Stimulated activated CD4-positive, alpha-beta T cell treated with anti-CD3 and anti-CD28 coated beads, Interleukin-12 subunit alpha, Interleukin-12 subunit beta, amount 100 ng/mL, for 24 hours (primary cell): ENCODE measurements at places on chromosomes 7 and 10.
A peak's percentile ranks its signal among the peaks of the same experiment; 100 is the strongest.

- no peak for DNase-seq
Measured at GRCh38 chr7:130894146-130894908, 160.3 kb upstream of the KLF14 start.

DNA sequence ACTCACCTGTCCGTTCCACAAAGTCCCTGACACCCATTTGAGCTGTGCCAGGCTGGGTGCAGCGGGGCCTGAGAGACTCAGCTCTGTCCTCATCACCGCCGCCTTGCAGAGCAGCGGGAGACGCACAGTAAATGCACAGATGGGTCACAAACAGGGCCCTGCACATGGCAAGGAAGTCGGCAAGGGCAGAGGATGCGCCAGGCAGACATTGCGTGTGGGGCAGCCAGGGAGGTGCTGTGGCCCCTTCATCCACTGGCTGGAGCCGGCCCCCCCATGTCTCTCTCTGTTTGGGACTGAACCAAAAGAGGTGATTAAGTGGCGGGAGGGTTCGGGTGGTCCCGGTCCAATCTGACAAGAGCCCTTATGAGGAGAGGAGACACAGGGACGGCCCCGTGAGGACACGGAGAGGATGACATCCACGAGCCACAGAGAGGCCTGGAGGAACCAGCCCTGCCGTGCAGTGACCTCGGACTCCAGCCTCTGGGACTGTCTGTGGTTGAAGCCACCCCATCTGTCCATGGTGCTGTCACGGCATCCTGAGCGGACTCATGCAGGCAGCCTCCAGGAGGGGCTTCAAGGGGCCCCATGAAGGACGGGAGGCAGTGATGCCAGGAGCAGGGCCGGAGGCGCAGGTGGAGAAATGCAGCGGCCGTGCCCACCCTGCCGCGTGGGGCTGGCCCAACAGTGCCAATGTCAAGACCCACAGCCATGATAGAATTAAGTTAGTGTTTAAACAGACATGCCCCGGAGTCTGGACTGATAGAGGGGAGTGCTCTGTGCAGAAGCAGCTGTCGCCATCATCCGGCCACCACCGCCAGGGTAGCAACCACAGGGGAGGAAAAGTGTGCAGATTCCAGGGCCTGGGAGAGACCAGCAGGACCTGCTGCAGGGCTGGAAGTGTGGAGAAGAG is 28.4 kb upstream of the FOXL3 start:
- no peak for DNase-seq

- no peak for DNase-seq
Measured at GRCh38 chr10:129958148-129958628, 5.9 kb downstream of the EBF3 start.

DNA sequence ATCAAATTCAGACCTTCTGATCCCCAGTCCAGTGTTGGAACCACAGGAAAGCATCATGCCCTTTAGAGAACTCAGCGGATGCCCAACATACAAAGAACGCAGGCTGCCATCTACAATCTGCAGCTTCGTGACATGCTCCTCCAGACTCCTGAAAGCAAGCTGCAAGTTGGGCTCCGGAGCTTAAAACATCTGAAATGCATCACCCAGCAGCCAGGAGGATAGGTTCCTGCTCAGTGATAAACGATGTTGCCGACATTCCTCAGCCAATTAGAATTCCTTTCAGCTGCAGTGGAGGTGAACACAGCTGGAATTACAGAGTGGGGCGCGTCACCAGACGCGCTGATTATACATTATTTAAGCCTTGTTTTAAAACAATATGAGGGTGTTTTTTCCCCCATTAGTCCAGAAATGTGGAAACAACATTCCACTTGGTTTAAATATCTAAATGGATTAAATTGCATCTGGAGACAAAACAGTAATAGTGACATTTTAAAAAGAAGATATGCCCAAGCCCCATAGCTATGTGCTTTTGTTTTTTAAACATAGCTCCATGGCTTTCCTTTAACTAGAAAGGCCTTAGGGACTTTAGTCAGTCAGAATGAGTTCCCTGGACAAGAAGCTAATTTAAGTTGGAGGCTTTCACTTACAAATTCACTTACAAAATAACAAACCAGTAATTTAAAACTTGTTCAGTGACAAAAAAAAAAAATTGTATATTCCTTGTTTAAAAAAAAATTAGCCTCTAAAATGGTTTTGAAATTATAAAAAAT is 6.3 kb downstream of the SMURF1 start:
- no peak for DNase-seq

DNA sequence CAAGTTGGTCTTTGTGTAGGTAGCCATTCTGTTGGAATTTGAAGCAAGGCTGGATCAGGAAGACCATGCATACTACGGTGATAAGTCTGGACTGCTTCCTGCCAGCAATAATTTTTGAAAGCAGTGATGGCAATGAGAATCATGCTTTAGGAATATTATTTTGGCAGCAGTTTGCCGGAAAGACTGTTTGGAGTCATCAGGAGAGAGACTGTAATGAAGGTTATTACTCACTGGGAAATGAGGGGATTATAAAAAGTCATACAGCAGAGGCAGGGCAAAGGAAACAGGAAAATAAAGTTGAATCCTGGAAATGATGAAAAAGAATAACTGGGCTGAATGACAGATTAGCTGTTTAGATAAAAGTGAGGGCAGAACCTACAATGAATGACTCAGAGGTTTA is 1136.8 kb upstream of the AUTS2 start:
- DNase-seq, result no peak

- no peak for DNase-seq
Measured at GRCh38 chr7:48176356-48176893, 5.2 kb downstream of the ABCA13 start.

GRCh38 chr10:11035301-11035991 is 17.8 kb downstream of the CELF2 start:
- no peak for DNase-seq

DNA sequence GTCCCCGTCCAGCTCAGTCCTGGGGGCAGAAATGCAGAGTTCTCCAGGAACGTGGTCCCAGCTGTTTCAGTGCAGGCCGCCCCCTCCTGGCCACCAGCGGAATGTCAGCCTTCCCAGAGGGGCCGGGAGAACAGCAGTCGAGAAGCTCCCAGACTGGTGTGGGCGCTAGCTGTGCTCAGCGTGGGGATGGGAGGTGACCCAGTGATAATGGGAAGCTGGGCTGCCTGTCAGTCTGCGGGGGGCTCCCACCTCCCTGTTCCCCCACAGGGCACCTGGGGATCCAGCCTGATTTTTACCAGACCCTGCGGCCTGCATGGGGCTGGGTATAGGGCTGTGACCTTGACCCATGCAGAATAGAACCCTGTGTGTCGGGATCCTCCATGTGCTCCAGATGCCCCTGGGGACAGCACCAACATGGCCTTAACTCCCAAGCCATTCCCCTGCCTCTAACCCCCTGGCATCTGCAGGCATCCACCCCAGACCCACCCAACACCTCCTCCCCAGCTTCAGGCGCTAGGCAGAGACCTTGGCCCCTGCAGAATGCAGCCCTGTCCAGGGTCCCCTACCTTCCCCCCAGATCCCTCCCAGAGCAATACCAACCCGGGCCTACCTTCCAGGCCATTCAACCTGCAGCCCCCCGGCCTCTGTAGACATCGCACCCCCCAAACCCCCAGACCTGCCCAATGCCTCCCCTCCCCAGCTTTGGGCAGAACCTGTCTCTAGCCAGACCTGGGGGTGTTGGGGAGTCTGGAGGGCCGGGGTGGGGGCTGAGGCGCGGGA is 880 bp upstream of the ELN start:
- DNase-seq, result peak; percentile 40

- DNase-seq, result peak; percentile 89
Measured at GRCh38 chr7:101138213-101138870, 11.4 kb downstream of the SERPINE1 start.

DNA sequence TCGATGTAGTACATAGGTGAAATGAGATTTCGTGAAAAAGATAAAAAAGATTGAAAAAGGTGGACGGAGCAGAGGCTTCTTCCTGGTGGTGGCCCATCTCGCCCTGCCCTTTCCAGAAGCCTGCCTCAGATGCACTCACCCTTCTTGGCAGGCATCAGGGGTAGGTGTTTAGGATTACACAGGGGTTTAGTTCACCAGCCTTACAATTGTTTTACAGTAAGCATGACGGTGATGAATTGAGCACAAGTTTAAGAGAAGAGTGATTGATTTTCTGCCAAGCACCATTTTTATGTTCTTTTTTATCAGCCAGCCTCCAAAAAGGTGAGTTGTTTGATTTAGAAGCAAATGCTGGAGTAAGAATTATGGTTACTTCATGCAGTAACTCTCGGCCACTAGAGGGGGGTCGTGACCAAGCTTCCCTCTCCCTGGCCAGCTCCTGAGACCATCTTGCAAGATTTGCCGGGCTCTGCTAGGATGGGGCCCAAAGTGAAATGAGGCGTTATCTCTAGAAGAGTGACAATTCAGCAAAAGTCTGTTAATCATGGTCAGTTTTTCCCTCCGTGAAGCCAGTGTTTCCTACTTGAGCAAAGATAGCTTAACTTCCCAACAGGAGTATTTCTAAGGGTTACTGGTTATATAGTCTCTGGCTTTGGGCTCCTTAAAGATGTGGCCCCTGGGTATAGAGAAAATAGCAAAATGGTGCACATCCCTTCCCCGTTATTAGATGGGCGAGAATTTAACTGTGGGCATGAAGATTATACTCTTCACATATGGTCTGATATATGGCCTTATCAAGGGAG is 228.8 kb downstream of the BMPER start:
- DNase-seq, result peak; percentile 14

GRCh38 chr7:141416650-141417270 is 134.4 kb upstream of the AGK start:
- no peak for DNase-seq

GRCh38 chr10:97858001-97858439 is 8.4 kb downstream of the GOLGA7B start:
- DNase-seq, result no peak

DNA sequence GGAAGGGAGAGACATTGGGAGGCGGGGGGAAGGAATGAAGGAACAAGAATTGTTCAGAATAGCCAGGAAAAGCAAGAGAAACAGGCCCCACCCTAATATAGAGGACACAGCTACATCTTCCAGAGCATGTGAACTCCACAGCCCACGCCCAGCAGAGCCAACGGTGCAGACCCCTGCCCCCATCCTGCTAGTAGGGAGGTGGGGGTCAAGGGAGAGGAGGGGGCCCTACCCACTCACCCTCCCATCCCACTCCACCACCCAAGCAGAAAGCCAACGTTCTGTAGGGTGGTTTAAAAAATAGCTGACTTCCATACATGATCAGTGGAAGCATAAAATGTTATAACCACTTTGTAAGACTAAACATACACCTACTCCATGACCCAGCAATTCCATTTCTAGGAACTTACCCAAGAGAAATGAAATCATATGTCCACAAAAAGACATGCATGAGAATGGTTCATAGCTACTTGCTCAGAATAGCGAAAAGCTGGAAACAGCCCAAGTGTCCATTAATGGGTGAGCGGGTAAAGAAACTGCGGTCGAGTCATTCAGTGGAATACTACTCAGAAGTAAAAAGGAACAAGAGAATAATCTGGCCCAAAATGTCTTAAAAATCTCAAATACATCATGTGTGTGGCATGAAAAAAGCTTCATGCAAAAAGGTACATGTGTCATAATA is 31.8 kb downstream of the CTBP2 start:
- DNase-seq, result no peak

DNA sequence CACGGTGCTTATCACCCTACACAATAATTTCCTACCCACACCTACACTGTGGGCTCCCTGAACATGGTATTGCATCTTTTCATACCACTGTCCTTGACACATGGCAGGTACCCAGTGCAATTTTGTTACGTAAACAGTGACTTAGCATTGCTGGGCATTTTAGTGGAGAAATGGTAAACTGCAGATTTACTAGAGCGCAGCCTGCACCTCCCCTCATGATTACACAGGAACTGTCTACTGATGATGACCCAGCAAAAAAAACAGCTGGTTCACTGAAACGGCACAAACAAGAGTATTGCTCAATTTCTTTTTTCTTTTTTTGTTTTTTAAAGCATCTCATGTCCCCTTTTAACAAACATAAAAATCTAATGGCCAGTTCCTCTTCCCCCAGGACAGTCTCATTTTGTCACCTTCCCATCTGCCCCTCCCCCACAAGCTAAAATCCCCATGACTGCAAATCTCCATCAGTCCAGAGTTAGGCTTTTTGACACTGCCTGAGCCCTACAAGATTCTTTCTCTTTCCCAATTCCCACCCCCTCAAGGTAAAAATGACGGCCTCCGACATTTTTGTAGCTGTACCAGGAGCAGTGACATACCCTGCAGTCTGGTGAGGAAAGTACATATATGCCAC is 2.8 kb downstream of the ZNF746 start:
- DNase-seq, result no peak

DNA sequence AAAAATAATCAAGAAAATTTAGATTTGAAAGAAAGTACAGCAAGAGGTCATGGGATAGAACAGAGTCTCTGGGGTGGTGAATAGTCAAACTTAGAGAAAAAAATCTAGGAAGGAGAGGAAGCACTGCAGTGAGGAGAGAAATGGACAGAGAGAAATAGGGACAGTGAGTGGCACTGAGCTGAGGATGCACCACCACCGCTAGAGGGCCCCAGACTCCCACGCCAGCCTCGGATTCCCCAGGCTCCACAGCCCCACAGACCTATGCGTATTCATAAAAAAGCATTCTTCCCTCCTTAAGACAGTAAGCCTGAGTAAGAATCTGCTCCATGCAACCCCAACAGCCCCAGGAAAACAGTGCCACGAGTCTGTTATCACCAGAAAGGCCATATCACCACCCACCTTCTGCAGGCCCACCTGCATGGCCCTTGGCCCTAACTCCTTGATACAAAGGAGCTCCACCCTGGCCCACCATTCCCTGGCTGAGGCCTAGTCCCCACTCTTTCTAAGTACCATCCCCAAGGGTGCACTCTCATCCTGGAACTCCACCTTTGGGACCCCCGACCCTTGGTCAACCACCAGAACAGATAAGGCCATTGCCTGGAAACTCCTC is 91.0 kb downstream of the ALOX5 start:
- DNase-seq, result peak; percentile 55

- DNase-seq, result no peak
Measured at GRCh38 chr7:117202511-117202910, 120.3 kb downstream of the WNT2 start.

- no peak for DNase-seq
Measured at GRCh38 chr7:28163949-28164348, 16.6 kb downstream of the JAZF1 start.

DNA sequence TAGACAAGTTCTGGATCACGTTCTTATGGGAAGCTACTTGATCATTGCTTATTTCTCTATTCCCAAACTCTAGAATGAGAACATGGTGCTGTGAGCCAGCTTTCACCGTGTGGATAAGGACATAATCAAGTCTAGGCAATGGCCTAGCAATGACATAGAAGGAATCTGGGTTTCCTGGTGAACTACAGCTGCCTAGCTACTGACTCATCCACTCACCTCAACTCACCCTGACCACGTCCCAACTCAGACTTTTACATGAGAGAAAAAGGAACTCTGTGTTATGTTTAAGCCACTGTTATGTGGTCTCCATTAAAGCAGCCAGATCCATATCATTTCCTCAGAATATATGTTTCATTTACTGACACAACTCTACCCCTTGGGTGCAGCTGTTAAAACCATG is 18.8 kb upstream of the MET start:
- no peak for DNase-seq

GRCh38 chr10:4069491-4069890 is 284.5 kb upstream of the KLF6 start:
- no peak for DNase-seq
